ENCODE measurements at places on chromosomes 7 and 10.

DNA sequence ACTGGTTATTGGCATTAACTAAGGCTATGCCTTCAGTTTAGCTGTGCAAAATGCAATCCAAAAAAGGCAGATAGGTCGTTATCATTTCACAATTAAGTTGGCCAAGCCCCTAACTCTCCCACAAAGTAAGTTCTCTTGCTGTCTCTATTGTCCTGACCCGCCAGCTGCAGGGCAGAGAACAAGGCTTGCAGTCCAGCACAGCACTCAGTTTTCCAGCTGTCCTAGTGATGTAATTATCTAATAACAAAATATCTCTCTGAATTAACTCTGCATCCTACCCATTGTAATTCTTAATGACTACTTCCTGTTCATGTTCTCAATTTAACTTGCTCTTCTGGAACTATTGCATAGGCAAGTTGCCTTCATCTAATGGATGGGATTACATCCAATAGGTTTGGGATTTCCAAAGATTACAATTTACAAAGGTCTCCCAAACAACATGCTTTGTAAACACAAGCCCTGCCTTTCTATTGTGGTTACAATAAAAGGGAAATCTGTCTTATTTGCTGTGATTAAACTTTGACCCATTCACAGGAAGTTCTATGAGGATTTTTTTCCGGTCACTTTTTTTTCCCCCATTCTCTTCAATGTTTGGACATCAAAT, 55.2 kb downstream of the CDK6 start:
- DNase-seq: peak; percentile 67

GRCh38 chr10:66501356-66501755, 424.5 kb upstream of the LRRTM3 start:
- DNase-seq: no peak

- DNase-seq: no peak
These were observed 33.3 kb upstream of the SH2B2 start for GRCh38 chr7:102253066-102253972.

DNA sequence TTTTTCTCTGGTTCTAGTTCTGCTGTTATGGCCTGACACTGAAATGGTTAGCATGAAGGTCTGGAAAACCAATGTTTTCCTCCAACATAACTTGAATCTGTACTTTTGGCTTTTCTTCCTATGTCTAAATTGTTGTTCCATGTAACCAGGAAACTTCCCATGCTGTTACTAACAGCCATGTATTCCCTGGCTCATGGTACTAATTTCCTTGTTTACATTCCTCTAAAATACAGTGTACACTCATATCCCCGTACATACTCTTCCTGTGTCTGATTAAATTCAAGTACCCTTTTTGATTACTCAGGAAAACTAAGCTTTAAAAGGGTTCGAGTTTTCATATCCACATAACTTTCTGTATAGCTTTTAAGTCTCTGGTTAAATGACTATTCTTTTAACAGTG, 12.3 kb upstream of the ACSM6 start:
- no peak for DNase-seq

GRCh38 chr7:146956321-146956720, 839.7 kb downstream of the CNTNAP2 start:
- no peak for DNase-seq

DNA sequence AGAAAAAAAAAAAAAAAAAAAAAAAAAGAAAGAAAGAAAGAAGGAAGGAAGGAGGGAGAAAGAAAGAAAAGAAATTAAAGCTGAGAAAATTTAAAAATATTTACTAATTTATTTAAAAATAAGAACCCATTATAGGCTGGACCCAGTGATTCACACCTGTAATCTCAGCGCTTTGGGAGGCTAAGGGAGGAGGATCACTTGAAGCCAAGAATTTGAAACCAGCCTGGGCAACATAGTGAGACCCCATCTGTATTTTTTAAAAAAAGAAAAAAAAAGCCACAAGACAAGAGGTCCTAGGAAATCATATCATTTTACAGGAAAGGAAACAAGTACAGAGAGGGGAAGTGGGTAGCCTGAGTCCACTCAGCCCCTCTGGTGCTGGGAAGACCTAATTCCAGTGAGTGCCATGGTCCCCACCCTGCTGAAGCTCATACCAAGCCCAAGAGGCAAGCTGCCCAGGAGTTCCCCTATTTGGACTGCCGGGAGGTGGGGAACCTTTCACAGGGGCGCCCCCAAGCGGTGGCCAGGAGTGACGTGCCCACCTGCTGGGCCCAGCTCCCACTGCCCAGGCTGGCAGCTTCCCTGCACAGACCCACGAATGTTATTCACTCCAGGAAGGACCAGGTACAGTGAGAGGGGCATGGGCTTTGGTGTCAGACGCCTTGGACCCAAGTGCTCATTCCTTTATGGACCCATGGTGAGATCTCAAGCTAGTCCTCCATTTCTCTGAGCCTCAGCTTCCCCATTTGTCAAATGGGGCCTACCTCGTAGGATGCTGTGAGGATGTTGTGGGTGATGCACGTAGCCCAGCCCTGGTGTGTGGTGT, 133.6 kb downstream of the ZMIZ1 start:
- DNase-seq: peak; percentile 81

- no peak for DNase-seq
These were observed 8.4 kb downstream of the COL17A1 start for GRCh38 chr10:104077247-104077646.

- no peak for DNase-seq
These were observed 311.8 kb upstream of the IMMP2L start for GRCh38 chr7:111873963-111874690.

DNA sequence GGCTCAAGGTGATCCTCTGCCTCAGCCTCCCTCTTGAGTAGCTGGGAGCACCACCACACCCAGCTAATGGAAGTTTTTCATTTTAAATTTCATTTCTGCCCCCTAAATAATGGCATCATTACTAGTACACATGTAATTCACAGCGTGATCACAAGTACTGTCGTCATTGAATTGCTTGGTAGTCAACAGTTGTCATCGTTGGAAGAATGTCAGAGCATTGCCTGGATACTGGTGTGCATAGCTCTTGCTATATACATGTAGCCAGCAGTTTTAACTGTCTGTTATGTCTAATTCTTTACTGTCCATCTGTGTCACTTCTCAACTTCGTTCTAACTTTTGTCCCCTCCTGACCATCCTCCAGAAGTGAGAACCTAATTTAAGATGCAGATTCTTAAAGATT, 62.1 kb downstream of the CRPPA start:
- DNase-seq: no peak

GRCh38 chr7:54252256-54253035, 289.7 kb upstream of the VSTM2A start:
- no peak for DNase-seq

DNA sequence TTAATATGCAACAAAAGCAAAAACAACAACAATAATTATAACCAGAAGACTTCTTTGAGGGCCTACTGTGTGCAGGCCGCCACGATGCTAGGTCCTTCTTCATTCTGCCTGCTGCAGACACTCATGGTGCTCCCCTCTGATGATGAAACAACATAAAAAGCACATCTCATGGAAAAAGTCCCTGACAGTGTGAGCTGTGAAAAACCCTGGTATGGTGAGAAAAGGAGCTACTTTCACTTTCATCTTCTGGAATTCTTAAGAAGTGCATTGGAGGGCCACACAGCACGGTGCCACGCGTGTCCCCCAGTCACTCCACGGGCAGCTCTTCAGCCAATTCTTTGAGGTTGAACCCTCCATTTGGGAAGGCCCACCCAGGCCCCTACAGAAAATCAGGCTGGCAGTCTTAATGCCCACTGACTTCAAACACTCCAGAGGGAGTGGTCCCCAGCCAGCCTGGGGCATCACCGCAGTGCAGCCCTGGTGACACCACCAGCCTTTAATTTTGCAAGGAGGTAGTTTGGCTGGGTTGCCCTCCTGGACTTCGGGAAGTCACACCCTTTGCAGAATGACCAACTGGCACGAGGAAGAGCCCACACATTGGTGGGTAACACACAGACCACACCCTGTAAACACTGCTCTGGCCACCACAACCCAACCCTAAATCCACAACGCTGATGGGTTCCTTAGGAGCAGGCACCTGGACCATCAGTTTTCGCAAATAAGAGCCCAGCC, 7.7 kb downstream of the KCNMA1 start:
- DNase-seq: no peak

DNA sequence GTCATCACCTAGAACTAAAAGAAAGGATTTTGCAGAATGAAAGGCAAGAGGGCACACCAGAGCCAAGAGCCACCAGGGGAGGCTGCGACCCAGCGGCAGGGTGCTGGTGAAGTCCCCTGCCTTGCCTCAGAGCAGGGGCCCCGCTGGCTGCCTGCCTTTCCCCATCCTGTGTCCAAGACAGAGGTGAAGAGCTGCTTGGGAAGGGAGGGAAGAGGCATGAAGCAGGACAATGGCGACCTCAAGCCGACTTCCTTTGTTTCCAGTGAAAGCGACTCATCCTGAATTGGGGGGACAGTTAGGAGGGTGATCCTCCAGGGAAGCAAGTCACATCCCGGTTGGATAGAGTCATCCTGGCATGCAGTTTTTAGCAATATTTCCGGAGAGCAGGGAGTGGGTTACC, 255.5 kb upstream of the YAE1 start:
- DNase-seq: no peak

- no peak for DNase-seq
These were observed 152.2 kb downstream of the DNAJB6 start for GRCh38 chr7:157488966-157489365.

GRCh38 chr10:28981007-28981406, 303.7 kb downstream of the BAMBI start:
- DNase-seq: no peak

DNA sequence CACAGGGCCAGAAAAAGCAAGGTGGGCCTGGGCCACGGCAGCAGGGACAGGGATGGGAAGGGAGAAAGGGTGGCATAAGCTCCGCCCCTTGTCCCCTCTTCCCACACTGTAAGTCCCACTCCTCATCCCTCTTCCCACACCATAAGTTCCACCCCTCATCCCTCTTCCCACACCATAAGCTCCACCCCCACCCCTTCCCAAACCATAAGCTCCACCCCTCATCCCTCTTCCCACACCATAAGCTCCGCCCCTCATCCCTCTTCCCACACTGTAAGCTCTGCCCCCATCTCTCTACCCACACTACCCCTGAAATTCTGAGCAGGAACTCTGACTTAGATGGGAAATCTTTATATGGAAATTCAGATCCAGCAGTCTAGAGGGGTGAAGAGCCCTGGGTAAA, 55.7 kb downstream of the HSPA12A start:
- no peak for DNase-seq

- DNase-seq: no peak
These were observed 75.9 kb downstream of the ADARB2 start for GRCh38 chr10:1661416-1661815.

DNA sequence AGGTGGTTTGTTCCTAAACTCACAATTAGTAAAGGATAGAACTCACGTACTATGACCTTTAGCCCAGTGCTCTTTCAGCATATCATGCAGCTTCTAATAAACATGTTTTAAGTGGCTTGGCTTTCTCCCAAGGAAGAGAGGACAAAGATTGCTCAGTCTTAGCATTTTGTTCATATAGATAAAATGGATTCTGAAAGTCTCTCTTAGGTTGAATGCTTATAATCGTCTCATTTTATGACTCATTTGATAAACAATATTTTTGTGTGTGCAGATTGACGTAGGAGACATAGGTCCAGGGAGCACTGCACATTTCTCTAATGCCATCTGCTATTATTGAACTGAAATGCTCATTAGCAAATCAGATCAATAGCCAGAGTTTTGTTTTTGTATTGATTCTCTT, 44.8 kb downstream of the GNAT3 start:
- DNase-seq: peak; percentile 62

DNA sequence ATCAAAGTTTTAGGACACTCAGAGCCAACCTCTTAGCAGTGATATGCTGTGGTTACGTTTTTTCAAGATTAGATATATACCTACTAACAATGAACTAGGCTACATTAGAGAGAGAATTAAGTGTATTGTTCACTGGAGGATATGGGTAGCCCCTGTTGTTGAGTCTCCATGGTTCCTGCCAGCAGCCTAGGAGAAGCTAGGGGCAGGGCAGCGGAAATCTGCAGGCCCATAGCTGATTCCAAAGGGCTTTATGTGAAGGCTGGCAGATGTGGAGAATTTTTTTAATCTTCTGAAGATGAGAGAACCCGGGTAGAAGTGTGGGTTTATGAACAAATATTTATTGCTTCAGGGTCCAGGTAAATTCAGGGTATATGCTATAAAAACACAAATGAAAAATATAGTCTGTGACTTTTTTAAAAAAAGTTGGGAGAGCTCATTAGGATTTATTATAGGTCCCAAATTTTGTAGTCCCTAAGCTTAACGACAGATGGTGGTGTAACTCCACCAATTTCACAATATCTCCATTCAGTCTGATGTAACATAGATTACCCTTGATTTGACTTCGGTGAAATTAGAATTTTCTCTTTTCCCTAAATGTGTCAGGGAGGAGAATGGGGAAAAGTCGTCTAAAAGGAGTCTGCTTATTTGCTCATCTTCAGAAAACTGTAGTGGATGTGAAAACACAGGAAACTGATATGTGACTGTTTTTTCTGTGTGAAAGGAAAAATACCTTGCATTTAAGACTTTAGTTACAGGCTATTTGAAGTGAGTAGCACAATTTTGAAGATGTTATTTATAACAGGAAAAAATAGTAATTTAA, 163.0 kb upstream of the PPP1R3A start:
- peak; percentile 76 for DNase-seq

DNA sequence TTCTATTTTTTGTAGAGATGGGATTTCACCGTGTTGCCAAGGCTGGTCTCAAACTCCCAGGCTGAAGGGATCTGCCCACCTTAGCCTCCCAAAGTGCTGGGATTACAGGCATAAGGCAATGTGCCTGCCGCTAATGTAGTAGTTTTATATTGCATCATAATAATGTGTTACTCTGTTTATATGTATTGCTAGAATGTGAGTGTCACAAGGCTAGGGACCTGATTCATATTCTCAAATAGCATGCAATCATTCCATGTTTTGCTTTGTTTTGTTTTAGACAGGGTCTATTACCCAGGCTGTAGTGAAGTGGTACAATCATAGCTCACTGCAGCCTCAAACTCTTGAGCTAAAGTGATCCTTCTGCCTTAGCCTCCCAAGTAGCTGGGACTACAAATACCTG, 13.5 kb downstream of the CCL26 start:
- no peak for DNase-seq

- DNase-seq: no peak
These were observed 50.4 kb upstream of the ZNF365 start for GRCh38 chr10:62323751-62324150.

DNA sequence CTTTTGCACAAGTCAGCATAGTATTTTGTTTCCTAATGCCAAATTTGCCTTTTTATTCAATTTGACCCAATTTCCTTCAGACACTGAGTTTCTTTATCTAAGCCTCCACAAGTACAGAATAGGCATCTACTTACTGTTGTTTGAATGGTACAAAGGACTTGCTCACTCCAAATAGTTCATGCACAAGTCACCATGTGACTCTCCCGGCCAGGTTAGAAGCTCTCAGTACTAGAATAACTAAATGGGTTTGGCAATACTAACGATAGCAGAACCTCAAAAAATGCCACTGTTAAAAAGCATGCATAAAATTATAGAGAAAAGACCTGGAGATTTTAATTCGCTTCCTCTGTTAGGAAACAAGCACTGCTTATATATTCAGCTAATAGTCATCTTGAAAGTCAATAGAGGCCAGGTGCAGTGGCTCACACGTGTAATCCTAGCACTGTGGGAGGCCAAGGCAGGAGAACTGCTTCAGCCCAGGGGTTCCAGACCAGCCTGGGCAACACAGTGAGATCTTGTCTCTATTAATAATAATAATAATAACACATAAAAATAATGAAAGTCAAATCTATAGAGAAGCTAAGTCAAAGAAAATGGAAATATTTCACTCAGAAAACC, 335.8 kb upstream of the MBL2 start:
- DNase-seq: no peak

Measured in hematopoietic multipotent progenitor cell treated with erythropoietin and hydrocortisone succinate and interleukin-3 and kit ligand, for 4 days (in vitro differentiated cells).